Body of pancreas (tissue), 4 donors: ENCODE measurements at places on chromosomes 7 and 10. TPM values are rescaled to one million over a fixed set of nuclear protein-coding genes. Genes with fewer than 3 reads are reported as not detected.

LRRC4 gene
- under 0.01 TPM for total RNA-seq

DENND2A gene
- 2.6 TPM for total RNA-seq

ZEB1 gene
- 9.9 TPM for total RNA-seq

SORCS1 gene
- total RNA-seq = 6.0 TPM

FFAR4 gene
- total RNA-seq = 0.78 TPM

CTNNA3 gene
- under 0.01 TPM for total RNA-seq

LIPA gene
- 30.4 TPM for total RNA-seq

PRRT4 gene
- 7.6 TPM for total RNA-seq

LRRC61 gene
- 25.2 TPM for total RNA-seq

ANKRD61 gene
- not detected for total RNA-seq

CCDC172 gene
- not detected for total RNA-seq

SH2D4B gene
- 0.33 TPM for total RNA-seq

GRM3 gene
- total RNA-seq = not detected

SPDYE5 gene
- not detected for total RNA-seq

SPDYE6 gene
- not detected for total RNA-seq

CEP55 gene
- total RNA-seq = not detected

INA gene
- 4.7 TPM for total RNA-seq

DPP6 gene
- total RNA-seq = 1.8 TPM

CYP17A1 gene
- total RNA-seq = not detected

TMEM184A gene
- total RNA-seq = 65.3 TPM

PDIA4 gene
- total RNA-seq = 140 TPM

KIAA1549 gene
- total RNA-seq = 6.0 TPM

TRIL gene
- total RNA-seq = 1.3 TPM

UNCX gene
- not detected for total RNA-seq

CDH23 gene
- total RNA-seq = 58.7 TPM

SPDYE2 gene
- not detected for total RNA-seq

MBLAC1 gene
- 2.1 TPM for total RNA-seq

CDNF gene
- total RNA-seq = 15.3 TPM

SUGCT gene
- 1.3 TPM for total RNA-seq

ACTL6B gene
- not detected for total RNA-seq

CNTNAP2 gene
- total RNA-seq = not detected

SMO gene
- 12.2 TPM for total RNA-seq

PRSS37 gene
- total RNA-seq = not detected

CNPY1 gene
- not detected for total RNA-seq

KIF5B gene
- 53.7 TPM for total RNA-seq
